ENCODE measurements at places on chromosomes 2 and 18. TPM values are rescaled to one million over a fixed set of nuclear protein-coding genes. Genes with fewer than 3 reads are reported as not detected.

Gene FBXO15
- 0.84 TPM for total RNA-seq

GRCh38 chr2:199602896-199603717 lies 145.4 kb upstream of the SATB2 start:
- H3K27me3 ChIP-seq: peaks cover 1% of the 10 kb centered on the region
- H3K36me3 ChIP-seq: no peaks in the 10 kb centered on the region
- no peak for DNase-seq
- no peak overlapping the region for H3K27ac ChIP-seq
- H3K4me1 ChIP-seq: no peaks in the 10 kb centered on the region

Gene PPP4R1
- total RNA-seq: 108 TPM

Gene PXDN
- total RNA-seq: 131 TPM

Gene CENPA
- total RNA-seq: 30.9 TPM

Gene SLC4A5
- 0.86 TPM for total RNA-seq

DNA sequence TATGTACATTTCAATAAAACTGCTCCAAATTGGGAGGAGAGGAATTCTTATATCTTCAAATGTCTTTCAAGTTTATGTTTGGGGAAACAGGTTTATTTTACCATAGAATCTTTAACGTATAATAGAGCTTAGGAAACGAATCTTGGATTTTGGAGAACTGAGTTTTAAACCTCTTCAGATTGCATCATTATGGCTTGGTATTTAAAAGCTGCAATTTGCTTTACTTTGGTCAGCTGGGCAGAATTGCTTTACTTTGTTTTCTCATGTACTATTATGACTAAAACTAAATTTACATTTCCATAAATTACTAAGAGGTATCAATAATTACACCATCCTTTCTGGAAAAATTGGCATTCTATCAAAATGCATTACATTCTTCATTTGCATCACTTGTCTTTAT lies 54.6 kb downstream of the BAZ2B start:
- H3K27ac ChIP-seq: no peak overlapping the region
- peaks cover 5% of the 10 kb centered on the region for H3K4me1 ChIP-seq
- H3K27me3 ChIP-seq: peaks cover 1% of the 10 kb centered on the region
- H3K4me3 ChIP-seq: no peak overlapping the region

GRCh38 chr2:136136931-136137330 lies 19.0 kb upstream of the CXCR4 start:
- peaks cover 1% of the 10 kb centered on the region for H3K27me3 ChIP-seq
- no peaks in the 10 kb centered on the region for H3K36me3 ChIP-seq
- H3K4me1 ChIP-seq: no peaks in the 10 kb centered on the region
- H3K27ac ChIP-seq: no peak overlapping the region
- no peak for DNase-seq
- H3K4me3 ChIP-seq: no peak overlapping the region

Gene STK11IP
- 24.1 TPM for total RNA-seq

- H3K4me3 ChIP-seq: no peak overlapping the region
- H3K27me3 ChIP-seq: peaks cover 9% of the 10 kb centered on the region
- no peak overlapping the region for H3K27ac ChIP-seq
- DNase-seq: no peak
- H3K4me1 ChIP-seq: no peaks in the 10 kb centered on the region
These were observed 12.9 kb upstream of the GLI2 start for GRCh38 chr2:120722568-120723421.
